ENCODE measurements at places on chromosomes 13 and 19.

- DNase-seq = no peak
Measured at GRCh38 chr13:62305756-62306155, 890.1 kb upstream of the PCDH20 start.

DNA sequence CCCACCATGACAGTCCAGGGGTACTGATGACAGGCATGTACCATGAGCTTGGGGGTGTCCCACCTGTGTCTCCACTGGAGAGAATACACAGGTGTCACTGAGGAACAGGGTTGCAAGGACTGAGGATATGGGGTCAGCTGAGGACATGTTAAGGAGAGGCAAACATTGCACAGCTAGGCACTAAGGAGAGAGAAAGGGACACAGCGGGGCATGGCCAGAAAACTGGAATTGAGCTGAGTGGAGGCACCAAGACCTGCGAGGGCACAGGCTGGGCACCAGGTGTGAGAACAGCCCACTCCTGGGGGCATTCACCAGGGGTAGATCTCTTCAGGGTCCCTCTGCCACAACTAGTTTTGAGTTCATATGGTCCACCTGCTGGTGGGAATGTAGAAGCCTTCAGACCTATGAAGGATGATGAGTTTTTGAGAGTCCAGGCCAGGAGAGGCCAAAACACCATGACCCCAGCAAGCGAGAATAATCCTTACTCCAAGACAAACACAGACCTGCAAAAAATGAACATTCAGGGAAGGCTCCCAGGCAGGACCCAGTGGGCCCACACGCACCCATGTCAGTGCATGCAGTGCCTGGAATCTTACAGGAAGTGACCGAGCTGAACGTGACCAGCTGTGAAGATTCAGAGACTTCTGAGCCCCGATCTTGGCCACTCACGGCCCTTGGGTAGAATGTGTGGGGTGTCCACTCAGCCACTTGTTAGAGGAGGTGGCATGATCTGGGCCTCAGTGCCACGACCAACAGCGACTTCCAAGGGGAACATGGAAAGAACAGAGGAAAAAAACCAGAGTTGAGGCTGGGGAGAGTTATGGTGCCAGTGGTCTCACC is 1.4 kb upstream of the ZNF584 start:
- peak; percentile 19 for DNase-seq

DNA sequence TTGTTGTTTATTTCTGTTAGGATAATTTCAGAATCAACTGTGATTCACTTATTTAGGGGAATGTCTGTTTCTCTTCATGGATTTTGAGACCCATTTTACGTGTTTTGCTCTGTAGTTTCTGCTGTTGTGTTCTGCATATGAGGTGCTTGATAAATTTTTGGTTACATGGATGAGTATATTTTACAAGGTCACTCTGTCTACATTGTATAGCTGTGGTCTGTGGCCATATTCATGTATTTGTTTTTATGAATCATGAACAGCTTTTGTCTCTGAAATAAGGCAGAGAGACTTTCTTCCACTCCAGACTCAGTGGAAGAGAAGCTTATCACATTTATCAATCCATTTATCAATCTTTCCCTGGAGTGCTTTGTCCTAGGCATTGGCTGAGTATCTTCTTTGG is 56.6 kb downstream of the PDS5B start:
- no peak for DNase-seq

GRCh38 chr13:97328222-97328790 is 105.7 kb upstream of the RAP2A start:
- DNase-seq = peak; percentile 92

DNA sequence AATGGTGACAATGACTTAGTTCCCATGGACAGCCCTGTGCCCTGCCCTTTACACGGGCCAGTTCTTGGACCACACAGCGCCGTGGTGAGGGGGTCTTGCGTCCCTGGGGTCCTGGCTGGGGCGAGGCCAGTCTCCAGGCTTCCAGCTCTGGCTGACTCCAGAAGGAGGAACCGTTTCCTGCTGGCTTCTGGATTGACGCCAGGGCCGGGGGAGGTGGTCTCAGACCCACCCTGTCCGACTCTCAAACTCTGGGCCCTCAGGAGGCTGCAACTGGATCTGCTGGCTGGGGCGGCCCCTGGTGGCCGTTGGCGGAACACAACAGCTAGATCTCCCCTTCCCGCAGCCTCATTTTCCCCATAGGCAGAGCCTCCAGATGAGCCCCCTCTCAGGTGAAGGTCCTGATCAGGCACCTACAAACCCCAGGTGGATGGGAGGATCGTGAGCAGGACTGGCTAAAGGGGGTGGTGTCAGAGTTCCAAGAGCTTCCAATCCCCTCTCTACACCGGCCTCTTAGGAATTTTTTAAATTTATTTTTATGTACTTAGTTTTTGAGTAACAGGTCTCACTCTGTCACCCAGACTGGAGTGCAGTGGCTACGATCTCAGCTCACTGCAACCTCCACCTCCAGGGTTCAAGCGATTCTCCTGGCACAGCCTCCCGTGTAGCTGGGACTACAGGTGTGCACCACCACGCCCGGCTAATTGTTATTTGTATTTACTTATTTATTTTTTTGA is 8.0 kb downstream of the CCDC194 start:
- peak; percentile 62 for DNase-seq

- peak; percentile 34 for DNase-seq
Measured at GRCh38 chr19:2455851-2456570, 748 bp downstream of the LMNB2 start.

- DNase-seq = no peak
Measured at GRCh38 chr13:113456116-113456702, 2.9 kb upstream of the ADPRHL1 start.

GRCh38 chr19:3096902-3097326 is 2.8 kb downstream of the GNA11 start:
- DNase-seq = no peak

DNA sequence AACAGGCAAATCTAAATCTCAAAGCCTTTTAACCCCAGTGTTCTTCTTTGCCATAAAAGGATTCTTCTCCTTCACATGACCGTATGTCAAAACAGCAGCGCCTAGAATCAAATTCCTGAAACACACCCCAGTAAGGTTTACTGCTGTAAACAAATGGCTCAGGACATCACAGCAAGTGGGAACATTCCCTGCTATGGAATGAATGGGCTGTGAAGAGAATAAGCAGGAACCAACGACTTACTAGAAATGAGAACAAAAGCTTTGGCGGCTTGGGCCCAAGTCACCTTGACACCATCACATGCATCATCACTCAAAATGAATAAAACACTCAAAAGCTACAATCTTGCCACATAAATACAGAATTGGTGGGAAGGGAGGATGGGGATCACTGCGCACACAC is 80.4 kb upstream of the SPATA13 start:
- no peak for DNase-seq

- DNase-seq = peak; percentile 51
Measured at GRCh38 chr13:23570921-23571315, 706 bp downstream of the TNFRSF19 start.

DNA sequence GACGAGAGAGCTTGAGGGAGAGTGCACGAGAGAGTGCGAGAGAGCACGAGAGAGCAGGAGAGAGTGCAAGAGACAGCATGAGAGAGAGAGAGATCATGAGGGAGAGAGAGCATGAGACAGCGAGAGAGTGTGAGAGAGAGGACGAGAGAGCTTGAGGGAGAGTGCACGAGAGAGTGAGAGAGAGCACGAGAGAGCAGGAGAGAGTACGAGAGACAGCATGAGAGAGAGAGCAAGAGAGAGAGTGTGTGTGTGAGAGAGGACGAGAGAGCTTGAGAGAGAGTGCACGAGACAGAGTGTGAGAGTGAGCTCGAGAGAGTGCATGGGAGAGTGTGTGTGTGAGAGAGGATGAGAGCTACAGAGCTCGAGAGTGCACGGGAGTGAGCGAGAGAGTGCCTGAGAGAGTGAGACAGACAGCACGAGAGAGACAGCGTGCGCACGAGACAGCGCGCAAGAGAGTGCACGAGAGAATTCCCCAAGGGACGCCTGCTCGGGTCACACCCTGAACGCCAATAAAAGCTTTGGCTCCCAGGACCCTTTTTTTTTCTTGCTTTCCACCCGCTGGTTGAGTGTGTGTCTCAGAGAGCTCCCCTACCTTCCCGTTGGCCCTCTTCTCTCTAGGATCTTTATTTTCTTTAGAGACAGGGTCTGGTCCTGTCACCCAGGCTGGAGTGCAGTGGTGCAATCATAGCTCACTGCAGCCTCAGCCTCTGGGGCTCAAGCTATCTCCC is 3.7 kb downstream of the CD70 start:
- DNase-seq = no peak

DNA sequence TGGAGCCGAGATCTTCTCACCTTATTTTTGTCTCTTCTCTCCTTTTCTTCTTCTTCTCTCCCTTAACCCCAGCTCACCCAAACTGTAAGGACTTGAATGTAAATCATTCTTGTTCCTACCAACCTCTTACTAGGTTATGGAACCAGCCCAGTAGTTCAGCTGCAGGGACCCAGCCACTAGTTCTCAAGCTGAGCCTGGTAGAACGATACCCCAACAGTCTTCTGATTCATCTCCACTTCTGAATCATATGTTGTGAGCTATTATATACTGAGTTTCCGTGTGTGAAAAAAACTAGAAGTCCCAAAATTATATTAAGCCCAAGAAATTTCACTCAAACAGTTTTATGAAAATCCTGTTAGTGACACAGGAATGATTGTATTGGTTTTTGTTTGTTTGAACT is 67.7 kb downstream of the DCT start:
- no peak for DNase-seq

GRCh38 chr13:23427342-23427843 is 6.1 kb downstream of the SACS start:
- peak; percentile 97 for DNase-seq

- DNase-seq = peak; percentile 21
Measured at GRCh38 chr19:1522061-1522460, 1.8 kb upstream of the PLK5 start.

- no peak for DNase-seq
Measured at GRCh38 chr13:46726347-46726746, 70.6 kb downstream of the ESD start.

DNA sequence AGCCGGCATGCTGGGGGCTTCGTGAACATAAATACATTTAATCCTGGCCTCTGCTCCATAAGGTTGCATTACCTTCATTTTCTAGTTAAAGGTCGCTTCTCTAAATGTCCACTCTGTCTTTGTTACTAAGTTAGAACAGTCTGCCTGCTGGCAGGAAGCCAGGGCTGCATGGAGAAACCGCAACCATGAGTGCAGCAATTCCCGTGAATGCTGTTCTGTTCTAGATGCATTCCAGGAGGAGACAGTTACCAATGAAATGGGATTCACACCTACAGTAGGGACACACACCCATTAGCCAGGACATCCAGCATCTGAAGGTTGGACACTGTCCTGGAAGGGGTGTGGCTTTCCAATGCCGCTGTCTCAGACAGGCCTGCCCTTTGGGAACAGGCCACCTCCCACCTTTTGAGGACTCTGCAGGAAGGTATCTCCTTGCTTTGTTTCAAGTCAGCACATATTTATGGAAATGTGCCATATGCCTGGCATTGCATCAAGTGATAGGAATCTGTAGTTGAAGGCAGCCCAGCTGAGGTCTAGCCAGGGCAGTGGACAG is 129.7 kb downstream of the SLC7A1 start:
- peak; percentile 82 for DNase-seq

Data from EH (cell line).